ENCODE measurements at places on chromosomes 13 and 19.

DNA sequence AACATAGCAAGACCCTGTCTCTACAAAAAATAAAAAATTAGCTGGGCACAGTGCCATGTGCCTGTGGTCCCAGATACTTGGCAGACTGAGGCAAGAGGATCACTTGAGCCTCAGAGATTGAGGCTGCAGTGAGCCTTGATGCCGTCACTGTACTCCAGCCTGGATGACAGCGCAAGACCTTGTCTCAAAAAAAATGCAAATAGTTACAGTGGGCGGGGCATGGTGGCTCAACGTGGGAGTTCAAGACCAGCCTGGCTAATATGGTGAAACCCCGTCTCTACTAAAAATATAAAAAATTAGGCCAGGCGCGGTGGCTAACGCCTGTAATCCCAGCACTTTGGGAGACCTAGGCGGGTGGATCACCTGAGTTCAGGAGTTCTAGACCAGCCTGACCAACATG is 8.5 kb downstream of the PGLS start:
- DNase-seq = no peak

- DNase-seq = no peak
Measured at GRCh38 chr13:48731957-48732569, 78.3 kb downstream of the CYSLTR2 start.

- DNase-seq = no peak
Measured at GRCh38 chr19:44777715-44778347, at the start of gene CBLC. Gene CBLC (plus strand): TSS chr19:44777890. CDS start chr19:44777932, 42 bp downstream.

- DNase-seq = no peak
Measured at GRCh38 chr13:22061371-22061805, 390.5 kb downstream of the FGF9 start.

DNA sequence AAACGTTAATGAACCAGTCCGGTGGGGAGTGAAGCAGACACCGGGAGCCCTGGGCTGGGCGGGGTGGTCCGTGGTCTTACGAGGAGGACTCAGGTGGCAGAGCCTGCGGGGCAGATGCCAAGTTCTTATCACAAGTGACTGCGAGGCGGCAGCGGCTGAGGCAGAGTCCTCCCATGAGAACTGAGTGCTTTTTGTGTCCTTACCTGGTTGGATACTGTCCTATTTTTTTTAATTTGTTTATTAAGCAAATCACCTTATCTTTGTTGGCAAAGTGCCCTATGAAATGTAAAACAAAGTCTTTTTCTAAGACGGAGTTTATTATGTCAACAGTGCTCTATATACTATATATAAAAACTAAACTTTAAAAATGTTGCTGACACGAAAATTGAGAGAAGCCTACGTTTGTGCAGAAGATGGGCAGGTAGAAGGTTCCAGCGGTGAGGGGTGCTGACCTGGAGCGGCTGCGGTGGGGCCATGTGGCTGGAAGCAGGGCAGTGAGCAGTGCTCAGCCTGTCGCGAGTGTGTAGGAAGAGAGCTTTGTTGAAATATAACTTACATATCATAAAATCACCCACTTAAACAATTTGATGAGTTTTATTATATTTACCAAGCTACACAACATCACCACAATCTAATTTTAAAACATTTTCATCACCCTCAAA is 82.2 kb downstream of the ATP11A start:
- no peak for DNase-seq
